ENCODE measurements at places on chromosomes 1 and 21.

DNA sequence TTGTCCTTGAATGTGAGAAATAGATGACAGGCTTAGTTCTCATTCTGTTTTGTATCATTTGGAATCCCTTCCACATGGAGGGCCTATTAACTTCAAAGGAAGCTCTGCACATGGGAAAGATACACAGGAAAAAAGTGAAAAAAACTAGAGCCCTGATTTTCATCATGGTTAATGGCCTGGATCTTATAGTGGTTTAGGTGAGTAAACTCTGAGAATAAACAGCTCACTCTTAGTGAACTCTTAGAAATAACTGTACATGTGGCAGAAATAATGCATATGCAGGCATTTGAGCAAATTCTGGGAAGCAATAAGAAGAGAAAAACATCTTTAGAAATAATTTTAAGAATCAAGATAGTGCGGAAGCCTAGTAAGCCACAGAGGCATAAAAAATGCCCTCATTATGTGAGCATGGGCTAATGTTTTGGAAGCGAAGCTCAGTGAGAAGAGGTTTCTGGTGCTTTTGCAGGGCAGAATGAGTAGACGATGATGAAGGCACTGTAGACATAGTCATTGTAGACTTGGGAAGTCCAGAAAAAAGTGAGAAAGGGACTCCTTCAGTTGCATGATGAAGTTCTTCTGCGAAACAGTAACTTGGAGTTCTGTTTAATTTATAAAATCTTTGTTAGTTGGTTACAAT, 279.9 kb downstream of the DNM3 start:
- ATAC-seq: peak; percentile 53

GRCh38 chr21:26195708-26196107, 25.1 kb upstream of the APP start:
- no peak for ATAC-seq

- ATAC-seq: no peak
Measured at GRCh38 chr1:216732121-216732520, 8.9 kb upstream of the ESRRG start.

GRCh38 chr1:154474802-154475201, 27.2 kb upstream of the TDRD10 start:
- ATAC-seq: no peak

DNA sequence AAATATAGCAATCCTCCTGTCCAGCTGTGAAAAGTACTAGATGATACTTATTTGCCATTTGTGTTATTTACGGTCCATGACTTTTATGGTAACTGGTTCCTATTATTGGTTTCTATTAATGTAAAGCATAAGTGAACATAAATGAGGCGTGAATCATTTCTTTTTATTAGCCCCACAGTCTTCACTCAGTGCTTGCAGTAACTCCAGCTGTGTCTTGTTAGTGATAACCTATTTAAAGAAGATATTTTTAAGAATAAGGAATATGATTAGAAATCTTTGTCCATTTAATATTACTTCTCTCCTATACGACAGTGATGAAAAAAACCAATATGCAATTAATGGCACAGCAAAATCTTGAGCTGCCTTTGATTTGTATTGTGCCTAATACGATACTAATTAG, 149.9 kb downstream of the SPATA17 start:
- ATAC-seq: no peak

- peak; percentile 29 for ATAC-seq
Measured at GRCh38 chr1:19113697-19114092, 96.4 kb downstream of the UBR4 start.

DNA sequence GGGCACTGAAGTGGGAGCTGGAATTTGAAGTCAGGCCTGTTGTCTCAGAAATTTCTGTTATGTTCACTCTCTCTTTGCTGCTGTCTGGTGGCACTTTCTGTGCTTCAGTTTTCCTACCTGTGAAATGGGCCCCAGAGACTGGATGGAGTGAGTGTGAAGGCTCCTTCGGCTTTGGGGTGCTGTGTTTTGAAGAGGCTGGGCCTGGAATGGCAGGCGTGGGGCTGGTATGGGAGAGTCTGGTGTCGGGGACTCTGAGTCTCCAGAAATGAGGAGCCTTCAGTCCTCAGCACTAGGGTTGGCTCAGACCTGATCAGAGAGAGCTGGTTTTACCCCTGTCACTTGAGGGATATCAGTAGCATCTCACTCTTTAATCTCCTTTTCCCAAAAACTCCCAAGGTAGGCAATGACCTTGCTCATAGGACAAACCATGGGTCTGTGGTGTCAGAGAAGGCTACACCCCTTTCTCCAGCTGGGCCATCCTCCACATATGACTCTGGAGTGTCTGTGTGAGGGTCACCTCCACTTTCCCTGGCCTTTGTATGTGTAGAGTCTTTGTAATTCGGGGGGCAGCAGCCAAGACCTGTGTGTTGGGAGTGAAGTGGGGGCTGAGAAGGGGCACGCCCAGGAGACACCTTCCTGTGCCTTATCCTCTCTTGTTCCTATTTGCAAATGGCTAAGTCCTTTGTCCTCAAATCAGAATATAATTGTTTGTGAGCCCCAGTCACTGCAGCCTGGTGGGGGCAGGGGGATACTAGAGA, 279.9 kb downstream of the PTPRU start:
- no peak for ATAC-seq

GRCh38 chr1:171344473-171344820, 30.5 kb downstream of the FMO4 start:
- ATAC-seq: no peak

GRCh38 chr21:30468900-30469714, 11.1 kb downstream of the KRTAP19-1 start:
- ATAC-seq: no peak

- ATAC-seq: no peak
Measured at GRCh38 chr21:38897532-38898421, 92.0 kb downstream of the ETS2 start.

DNA sequence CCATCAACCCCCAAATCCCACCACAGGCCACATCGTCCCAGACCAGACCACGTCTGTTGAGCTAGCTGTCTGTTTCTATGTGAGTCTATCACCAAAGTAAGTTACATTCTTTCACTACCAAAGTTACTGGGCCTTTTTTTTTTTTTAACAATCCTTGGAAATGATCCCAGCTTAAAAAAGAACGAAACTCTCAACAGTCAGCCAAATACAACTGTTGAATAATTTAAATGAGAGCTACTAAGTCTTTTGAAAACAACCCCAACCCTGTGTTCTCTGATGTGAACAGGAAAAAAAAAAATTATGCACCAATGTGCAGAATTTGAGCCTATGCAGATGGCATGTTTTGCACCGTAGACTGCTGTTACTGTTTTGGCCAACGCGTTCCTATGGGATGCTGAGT, 134.0 kb upstream of the ETS2 start:
- ATAC-seq: no peak

DNA sequence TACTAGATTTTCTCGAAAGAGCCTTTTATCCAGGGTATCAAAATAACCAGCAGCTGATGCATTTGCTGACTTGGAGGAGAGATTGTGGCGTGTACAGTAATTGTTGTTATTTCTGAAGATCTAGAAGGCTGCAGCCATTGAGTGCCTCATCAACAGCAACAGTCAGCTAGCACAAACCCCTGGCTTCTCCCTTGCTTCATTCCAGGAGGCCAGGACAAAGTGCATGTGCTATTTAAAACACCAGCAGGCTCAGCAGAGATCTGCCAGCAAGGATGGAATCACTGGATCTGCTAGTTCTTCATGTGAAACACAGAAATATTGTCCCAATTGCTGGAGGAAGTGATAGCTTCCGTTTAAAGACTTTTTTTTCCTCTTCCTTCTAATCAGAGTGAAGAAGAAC, 2.8 kb upstream of the NGF start:
- ATAC-seq: no peak

DNA sequence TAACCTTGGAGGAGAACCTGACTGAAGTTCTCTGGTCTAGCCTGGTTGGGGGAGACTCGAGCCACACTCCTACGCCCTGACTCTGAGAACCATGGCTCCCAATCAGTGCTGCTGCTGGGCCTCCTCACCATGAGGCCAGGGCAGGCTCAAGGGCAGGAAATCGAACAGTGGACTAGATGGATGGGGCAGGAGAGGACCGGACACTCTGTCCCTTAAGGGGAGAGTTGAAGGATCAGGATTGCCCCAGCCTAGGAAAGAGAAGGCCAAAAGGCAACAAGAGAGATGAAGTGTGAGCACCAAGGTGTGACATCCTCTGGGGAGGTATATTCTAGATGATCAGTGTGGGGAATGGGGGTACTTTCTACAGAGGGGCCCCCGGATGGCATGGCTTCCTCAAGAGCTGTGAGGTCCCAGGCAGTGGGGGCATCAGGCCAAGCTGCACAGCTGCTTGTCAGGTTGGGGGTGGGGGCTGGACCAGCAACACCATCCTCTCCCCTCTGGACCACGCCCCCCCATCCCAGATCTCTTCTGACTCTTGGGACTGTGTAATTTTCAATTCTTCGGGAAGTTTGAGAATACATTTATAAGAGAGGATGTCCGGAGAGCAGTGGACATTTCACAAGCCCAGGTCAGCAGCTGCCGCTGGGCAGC, 34.0 kb downstream of the MX1 start:
- ATAC-seq: no peak

DNA sequence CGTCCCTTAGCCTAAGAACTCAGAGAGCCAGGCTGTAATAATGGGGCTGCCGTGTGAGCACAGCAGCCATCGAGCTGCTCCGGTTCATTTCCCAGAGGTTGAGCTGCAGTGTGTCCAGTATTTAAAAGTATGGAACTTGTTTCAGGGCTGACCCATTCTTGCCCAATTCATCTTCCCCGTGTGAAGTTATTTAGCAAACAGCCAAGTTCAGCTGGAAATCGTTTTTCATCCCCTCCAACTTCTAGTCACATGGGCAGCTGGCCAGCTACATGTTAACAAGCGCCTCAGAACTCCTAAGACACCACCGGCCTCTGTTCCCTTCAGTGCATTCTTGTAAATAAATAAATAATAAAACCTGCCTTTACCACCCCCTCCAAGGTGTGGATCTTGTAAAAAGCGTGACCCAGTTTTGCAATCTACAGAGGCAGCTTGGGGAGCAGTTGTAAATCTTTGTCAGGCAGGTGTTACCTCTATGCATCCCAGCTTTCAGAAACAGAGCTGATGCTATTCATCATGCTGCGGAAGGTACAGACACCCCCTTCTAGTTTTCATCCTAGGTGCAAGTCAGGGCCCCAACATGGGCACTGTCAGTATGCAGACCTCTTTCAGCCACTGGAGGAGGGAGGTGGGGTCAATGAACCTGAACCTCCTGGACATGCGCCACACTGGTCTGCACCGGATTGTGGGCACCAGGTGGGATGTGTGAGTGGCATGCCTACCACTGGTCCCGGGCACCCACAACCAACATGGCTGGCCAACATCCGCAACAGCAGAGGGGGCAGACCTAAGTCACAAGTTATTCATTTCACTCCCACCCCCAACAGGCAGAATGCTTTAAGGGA, 18.7 kb upstream of the KNCN start:
- no peak for ATAC-seq

- peak; percentile 34 for ATAC-seq
Measured at GRCh38 chr1:156123356-156124196, 9.1 kb downstream of the LMNA start.

- ATAC-seq: no peak
Measured at GRCh38 chr1:203644191-203644590, 17.6 kb downstream of the ATP2B4 start.

DNA sequence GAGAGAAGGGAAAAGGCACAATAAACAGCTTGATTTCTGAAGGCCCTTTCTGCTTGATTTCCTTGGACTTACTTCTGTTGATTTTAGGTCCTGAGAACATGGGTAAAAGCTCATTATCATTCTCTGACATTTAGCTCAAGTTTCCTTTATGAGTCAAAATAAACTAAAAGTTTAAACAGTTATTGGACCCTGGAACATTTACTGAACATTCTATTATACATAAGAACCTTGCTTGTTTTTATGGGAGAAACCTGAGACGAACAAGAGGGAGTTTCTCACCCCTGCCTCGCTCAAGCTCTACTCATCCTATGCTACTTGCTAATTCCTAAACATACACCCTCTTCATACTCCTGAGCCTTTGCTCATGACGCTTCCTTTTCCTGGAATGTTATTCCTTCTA, 538.3 kb upstream of the PKN2 start:
- ATAC-seq: no peak

DNA sequence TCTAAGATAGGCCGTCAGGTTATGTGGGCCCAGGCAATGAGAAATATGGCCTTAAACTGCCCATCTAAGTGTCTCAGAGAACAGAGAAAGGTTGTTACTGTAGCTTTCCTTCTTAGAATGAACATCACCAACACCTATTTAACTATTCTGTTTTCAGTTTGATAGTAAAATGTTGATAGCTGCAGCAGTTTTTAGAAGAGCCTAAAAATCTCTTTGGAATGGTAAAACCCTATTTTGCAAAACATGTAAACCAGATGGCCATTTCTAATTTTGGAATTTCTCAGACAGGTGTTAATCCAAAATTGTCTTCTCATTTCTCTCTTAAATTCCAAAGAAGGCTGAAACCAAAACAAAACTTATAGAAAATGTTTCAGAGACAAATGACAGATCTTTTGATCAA, 57.5 kb downstream of the DIPK1A start:
- no peak for ATAC-seq

GRCh38 chr1:7576946-7577657, 194.0 kb upstream of the VAMP3 start:
- no peak for ATAC-seq

- ATAC-seq: no peak
Measured at GRCh38 chr1:244324176-244324883, 127.4 kb downstream of the ADSS2 start.

- no peak for ATAC-seq
Measured at GRCh38 chr1:47449822-47450552, 12.1 kb downstream of the FOXD2 start.

DNA sequence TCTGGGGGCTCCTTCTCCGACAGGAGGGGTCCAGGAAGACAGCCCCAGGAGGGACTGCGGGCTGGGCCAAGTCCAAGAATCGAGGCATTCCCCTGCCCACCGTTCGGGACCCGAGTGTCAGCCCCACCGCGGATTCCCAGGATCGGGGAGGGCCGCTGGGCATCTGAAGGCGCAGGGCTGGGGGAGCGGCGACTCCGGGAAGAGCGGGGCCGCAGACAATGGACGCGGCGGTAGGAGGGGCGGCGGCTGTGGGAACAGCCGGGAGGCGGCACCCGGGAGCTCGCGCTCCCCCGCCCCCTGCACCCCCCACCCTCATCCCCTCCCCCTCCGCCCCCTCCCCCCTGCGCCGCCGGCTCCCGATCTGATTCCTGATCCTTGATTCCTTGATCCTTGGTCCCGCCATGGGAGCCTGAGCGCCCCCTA, at the start of gene VANGL2:
VANGL2 (plus strand) TSS at position 342 of the 423 bp plus-strand sequence. CDS start 15,274 bp downstream, outside the sequence.
- ATAC-seq: no peak

DNA sequence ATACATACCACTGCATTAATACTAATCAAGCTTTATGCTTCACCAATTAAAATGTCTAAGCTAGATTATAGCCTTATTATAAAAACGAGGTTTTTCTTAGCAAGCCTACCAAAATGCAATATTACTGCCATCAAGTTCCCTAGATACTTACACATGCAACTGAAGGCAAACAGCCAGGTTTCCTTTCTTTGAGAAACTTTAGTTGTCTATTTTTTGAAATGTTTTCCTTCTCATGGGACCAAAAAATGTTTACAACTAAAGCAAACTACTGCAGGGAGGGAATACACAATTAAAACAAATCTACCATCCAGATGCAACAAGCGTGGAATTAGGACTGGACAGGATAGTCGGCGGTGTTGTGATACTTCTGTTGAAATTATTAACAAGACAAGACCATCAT, 1.3 kb downstream of the ZNF644 start:
- ATAC-seq: no peak

Measured in activated T-helper 17 cell treated with anti-CD3 and anti-CD28 coated beads, Interleukin-2, amount 50 U/mL, for 72 hours (primary cell).